HFFc6 (cell line): ENCODE measurements at places on chromosomes 3 and 15. TPM values are rescaled to one million over a fixed set of nuclear protein-coding genes. Genes with fewer than 3 reads are reported as not detected.

The ATG7 gene
- total RNA-seq, result 48.4 to 51.6 TPM (median 50.9 TPM) in 3 replicates

The NUSAP1 gene
- total RNA-seq, result 31.9 to 62.2 TPM (median 54.1 TPM) in 3 replicates

The MORC1 gene
- not detected in 3 replicates for total RNA-seq

The CTNNB1 gene
- total RNA-seq, result 305 to 350 TPM (median 308 TPM) in 3 replicates

The GOLGA8J gene
- not detected in 3 replicates for total RNA-seq

The TGM5 gene
- not detected in 3 replicates for total RNA-seq

- H3K36me3 ChIP-seq, result peaks cover 32% of the 10 kb centered on the region
- no peak for DNase-seq
- H3K4me1 ChIP-seq, result peaks cover 66% of the 10 kb centered on the region
Measured at GRCh38 chr3:188490416-188490815, 336.5 kb downstream of the LPP start.

DNA sequence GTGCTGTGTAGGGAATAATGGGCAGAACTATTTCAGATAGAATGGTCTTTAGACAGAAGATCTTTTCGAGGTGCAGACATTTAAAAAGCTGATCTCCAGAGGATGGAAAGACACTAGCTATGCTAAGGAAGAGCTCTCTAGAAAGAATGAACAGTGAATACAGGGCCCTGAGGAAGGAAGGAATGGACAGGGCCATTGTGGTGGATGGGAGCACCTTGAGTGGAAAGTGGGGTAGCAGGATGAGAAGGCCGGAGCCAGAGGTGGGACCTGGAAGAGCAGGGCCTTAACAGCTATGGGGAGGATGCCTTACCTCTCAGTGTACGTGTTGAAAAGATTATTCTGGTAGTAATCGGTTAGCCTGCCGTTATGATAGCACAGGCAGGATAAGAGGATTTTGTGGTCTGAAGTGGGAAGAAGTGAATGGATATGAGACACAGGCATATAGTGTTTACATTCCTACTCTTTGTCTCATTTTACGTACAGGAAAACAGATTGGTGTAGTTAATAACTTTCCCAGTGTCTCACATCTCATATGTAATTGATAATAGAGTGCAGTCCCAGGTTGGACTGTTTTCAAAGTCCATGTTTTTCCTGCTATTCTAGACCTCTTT is 172.4 kb downstream of the KLHL25 start:
- no peaks in the 10 kb centered on the region; the same call in 1 of the 2 replicates for H3K27me3 ChIP-seq
- DNase-seq, result peak; percentile 58
- peak overlapping the region; percentile 47 for H3K4me3 ChIP-seq
- H3K36me3 ChIP-seq, result peaks cover 16% of the 10 kb centered on the region

DNA sequence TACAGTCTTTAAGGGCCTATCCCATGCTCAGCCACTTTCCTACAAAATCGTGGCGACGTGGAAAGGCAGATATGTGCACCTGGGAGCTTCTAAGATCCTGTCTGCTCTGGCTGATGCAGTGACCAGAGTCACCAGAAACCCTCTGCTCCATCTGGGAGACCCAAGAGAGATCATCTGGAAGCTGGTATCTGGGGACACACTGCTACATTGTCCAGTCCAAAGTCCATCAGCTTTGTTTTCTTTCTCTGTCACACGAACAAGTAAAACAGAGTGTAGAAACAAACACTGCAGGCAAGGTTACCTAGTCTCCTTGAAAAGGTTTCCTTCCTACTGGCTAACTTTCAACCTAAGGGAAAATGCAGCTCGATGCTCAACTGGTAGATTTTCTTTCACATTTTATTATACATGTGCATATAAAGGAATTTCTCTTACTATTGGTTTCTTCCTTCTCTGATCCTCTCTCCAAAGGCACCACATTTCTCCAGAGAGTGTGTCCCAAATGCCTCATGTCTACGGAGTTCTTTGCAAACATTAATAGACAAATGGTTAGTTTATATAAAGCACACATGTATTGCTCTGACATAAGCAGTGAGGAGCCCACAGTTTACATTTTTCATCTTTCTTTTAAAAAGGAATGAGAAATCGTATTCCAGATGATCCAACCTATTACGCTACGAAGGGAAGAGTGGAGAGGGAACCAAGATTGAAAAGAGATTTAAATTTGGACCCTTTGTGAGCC is 8.3 kb upstream of the GREM1 start:
- H3K27ac ChIP-seq, result no peak overlapping the region
- H3K27me3 ChIP-seq, result peaks cover 3% of the 10 kb centered on the region; the same call in 1 of the 2 replicates
- no peak for DNase-seq
- no peak overlapping the region for H3K4me3 ChIP-seq
- H3K4me1 ChIP-seq, result peaks cover 77% of the 10 kb centered on the region

GRCh38 chr15:90419738-90420406 is 31.8 kb downstream of the IQGAP1 start:
- DNase-seq, result peak; percentile 86
- H3K36me3 ChIP-seq, result peaks cover 14% of the 10 kb centered on the region

- peak overlapping the region; percentile 99 for H3K27ac ChIP-seq
- H3K4me3 ChIP-seq, result peak overlapping the region; percentile 99
- peaks cover 10% of the 10 kb centered on the region for H3K36me3 ChIP-seq
- DNase-seq, result no peak
- H3K4me1 ChIP-seq, result peaks cover 72% of the 10 kb centered on the region
Measured at GRCh38 chr3:132659000-132659364, 627 bp downstream of the ACAD11 start.

GRCh38 chr3:46479021-46479420 is 14.3 kb upstream of the LTF start:
- no peak overlapping the region for H3K27ac ChIP-seq
- no peak overlapping the region for H3K4me3 ChIP-seq
- no peak for DNase-seq
- H3K27me3 ChIP-seq, result peaks cover 32% of the 10 kb centered on the region

GRCh38 chr15:93517176-93517575 is 428.2 kb upstream of the RGMA start:
- H3K27me3 ChIP-seq, result no peaks in the 10 kb centered on the region
- no peak for DNase-seq
- no peaks in the 10 kb centered on the region for H3K36me3 ChIP-seq
- H3K4me3 ChIP-seq, result no peak overlapping the region
- H3K27ac ChIP-seq, result no peak overlapping the region
- no peaks in the 10 kb centered on the region for H3K4me1 ChIP-seq

DNA sequence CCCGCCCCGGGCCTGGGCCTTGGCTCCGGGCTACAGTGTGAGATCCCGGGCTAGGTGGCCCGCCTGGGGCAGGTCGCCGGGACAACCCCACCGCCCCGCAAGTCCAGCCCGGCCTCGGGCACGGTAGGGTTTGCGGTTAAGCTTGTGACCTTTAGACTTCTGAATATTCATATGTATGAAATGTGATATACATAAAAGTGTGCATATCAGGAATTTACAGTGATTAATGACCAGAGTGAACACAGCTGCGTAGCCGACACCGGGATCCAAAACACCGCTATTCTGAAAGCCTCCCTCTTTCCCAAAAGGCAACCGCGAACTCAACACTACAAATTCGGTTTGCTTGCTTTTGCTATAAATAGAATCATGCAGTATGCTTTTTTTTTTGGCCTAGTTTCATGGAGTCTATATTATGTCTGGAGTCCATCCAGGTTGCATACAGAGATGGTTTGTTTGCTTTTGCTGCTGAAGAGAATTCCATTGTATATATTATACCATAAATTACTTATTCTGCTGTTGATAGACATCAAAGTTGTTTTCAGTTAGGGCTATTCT is 636 bp upstream of the SNRPA1 start:
- peak overlapping the region; percentile 99 for H3K4me3 ChIP-seq
- H3K27ac ChIP-seq, result peak overlapping the region; percentile 73
- H3K27me3 ChIP-seq, result no peaks in the 10 kb centered on the region; the same call in 1 of the 2 replicates

DNA sequence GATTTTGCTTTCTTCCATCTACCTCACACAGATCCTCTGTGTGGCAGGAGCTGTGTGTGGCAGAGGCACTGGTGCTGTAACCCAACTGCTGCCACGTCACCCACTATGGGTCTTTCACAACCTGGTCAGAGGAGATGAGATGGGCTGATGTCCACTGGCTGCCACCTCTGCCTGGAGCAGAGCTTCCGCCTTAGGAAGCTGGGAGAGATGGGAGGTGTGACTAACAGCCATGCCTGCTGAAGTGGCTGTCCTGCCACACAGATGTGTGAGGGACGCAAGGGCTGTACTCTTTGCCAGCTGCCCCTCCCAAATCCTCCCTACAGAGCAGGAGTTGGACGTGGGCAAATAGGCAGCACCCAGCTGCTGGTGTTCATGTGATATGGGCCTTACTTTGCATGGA is 329.5 kb downstream of the GABRB3 start:
- no peaks in the 10 kb centered on the region for H3K4me1 ChIP-seq
- H3K27me3 ChIP-seq, result no peaks in the 10 kb centered on the region; the same call in none of the 2 replicates
- no peaks in the 10 kb centered on the region for H3K36me3 ChIP-seq
- no peak for DNase-seq

DNA sequence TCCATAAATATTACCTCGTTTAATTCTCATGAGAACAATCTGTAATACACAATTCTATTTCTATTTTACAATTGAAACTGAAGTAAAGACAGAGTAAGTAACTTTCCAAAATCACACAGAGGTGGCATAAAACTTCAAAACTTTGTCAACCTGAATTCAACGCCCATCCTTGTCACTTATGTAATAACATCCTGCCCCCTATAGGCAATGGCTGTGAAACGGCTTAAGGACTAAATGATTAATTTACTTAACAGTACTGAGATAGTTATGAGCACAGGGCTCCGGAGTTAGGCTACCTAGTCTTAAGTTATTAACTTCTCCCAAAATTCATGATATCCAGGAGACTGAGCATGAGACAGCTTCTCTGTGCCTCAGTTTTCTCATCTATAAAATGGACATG is 293.1 kb upstream of the CHRM5 start:
- H3K4me3 ChIP-seq, result no peak overlapping the region
- no peak overlapping the region for H3K27ac ChIP-seq
- H3K27me3 ChIP-seq, result peaks cover 37% of the 10 kb centered on the region
- DNase-seq, result peak; percentile 3

GRCh38 chr3:149180057-149180573 is 41.5 kb downstream of the CP start:
- H3K36me3 ChIP-seq, result peaks cover 13% of the 10 kb centered on the region
- H3K4me1 ChIP-seq, result peaks cover under 1% of the 10 kb centered on the region
- peak; percentile 98 for DNase-seq
- H3K27ac ChIP-seq, result no peak overlapping the region

DNA sequence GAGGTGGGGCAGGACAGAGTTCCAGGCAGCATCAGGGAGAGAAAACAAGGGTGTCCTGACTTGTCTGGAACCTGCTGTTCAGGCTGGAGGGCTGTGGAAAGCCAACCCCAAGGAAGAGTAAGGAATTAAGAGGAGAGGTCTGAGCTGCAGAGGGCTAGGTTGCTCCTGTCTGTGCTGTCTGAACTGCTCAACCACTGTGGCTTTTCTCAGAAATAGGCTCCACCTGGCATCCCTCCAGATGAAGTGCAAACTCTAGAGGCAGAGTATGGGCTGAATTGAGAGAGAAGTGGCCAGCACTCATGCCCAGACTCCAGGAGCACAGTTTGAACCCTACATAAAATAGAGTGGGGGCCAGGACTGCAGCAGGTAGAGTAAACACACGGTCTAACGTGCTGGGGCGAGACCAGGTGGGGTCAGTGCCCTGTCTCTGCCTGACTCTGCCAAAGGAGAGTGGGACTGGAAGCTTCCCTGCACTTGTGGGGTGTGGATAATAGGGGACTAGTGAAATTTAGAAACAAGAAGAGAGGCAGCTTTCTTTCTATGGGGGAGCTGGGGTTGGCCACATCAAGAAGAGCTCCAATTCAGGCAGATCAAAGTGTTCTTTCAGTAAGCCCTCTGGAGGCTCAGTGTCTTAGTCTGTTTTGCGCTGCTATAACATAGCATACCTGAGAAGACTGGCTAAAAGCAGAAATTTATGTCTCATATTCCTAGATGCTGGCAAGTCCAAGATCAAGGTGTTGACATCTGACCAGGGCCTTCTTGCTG is 28.0 kb upstream of the MNS1 start:
- H3K27me3 ChIP-seq, result peaks cover 10% of the 10 kb centered on the region
- peaks cover 7% of the 10 kb centered on the region for H3K4me1 ChIP-seq
- H3K36me3 ChIP-seq, result no peaks in the 10 kb centered on the region
- no peak overlapping the region for H3K27ac ChIP-seq
- DNase-seq, result no peak

DNA sequence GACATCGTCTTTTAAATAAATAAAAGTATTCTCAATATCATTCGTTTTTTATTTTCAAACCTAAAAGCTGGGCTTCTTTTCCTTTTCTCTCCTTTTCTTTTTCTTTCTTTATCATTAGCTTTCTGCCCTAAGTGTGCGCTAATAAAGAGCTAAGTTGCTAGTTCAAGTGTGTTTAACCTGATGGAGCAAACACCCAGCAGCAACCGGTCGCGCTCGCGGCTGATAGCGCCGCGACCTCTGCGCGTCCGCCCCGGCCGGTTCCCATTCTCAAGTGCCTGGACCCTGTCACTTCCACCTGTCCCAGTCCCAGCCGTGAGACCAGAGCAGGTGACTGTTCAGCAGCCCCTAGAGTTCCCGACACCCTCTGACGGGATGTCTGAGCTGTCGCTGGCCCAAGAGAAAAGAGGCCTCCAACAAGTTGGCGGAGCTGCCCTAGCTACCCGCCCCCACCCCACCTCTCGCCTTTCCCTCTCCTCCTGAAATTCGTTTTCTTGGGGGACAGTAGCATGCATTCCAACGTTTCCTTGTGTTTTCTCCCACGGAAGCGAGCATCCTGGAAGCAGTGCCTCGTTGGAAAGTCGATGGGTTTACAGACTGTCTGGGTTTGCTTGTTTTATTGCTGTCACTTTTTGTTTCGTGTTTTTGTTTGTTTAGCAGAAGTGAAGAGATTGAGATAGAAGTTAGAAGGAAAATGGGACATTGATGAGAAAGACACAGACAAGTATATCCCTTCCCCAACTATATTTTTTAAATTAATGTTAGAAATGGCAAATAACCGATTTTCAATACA is 3.1 kb upstream of the MECOM start:
- no peak overlapping the region for H3K27ac ChIP-seq
- no peak overlapping the region for H3K4me3 ChIP-seq
- H3K27me3 ChIP-seq, result peaks cover 68% of the 10 kb centered on the region
- DNase-seq, result no peak
- no peaks in the 10 kb centered on the region for H3K36me3 ChIP-seq

DNA sequence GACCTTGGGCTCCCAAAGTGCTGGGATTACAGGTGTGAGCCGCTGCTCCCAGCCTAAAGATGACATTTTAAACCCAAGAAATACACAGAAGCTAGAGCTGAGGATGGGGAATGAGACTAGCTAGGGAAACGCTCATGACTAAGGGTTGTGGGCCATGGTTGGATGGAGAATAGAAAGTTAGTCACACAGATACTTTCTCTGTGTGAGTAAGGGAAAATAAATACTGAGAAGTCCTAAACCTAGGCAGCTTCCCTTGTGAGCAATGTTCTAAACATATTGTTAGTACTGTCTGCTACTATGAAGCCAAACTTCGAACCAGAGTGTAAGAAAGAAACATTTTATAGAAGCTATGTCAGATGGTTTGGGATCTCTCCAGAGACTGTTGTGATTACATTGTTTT is 304.8 kb upstream of the STAC start:
- no peaks in the 10 kb centered on the region for H3K4me1 ChIP-seq
- H3K27me3 ChIP-seq, result no peaks in the 10 kb centered on the region
- no peak overlapping the region for H3K27ac ChIP-seq

GRCh38 chr3:169604118-169604517 is 59.4 kb downstream of the MECOM start:
- H3K4me3 ChIP-seq, result no peak overlapping the region
- no peak overlapping the region for H3K27ac ChIP-seq
- peaks cover 4% of the 10 kb centered on the region; the same call in 1 of the 2 replicates for H3K27me3 ChIP-seq
- no peaks in the 10 kb centered on the region for H3K36me3 ChIP-seq
- H3K4me1 ChIP-seq, result no peaks in the 10 kb centered on the region
